Memory B cell (primary cell): ENCODE measurements at places on chromosomes 6 and 20.

DNA sequence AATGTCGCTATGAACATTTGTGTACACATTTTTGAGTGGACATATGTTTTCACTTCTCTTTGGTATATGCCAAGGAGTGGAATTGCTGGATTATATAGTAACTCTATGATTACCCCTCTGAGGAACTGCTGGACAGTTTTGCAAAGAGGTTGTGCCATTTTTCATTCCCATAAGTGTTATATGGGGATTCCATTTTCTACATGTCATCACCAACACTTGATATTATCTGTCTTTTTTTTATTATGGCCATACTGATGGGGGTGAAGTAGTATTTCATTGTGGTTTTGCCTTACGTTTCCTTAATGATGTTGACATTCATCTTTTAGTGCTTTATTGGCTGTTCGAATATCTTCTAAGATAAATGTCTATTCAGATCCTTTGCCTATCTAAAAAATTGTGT is 171.8 kb upstream of the LAMA2 start:
- DNase-seq: no peak

DNA sequence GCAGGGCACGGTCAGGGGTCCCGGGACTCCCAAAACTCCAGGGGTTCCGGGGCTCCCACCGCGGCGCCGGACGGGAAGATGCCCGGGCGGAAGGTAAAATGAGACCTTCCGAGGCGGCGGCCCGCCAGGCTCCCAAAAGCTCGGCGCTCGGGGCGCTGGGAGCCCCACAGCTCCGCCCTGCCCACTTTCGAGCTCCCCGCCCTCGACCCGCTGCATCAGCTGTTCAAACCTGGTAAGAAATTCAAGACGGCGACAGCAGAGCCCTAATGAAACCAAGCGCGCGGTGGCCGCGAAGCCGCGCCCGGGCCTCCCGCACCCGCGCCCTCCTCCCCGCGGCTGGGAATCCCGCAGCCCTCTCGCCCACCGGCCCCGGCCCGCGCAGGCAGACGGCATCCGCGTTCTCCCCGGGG is 369 bp downstream of the SLC4A11 start:
- DNase-seq: peak; percentile 49

DNA sequence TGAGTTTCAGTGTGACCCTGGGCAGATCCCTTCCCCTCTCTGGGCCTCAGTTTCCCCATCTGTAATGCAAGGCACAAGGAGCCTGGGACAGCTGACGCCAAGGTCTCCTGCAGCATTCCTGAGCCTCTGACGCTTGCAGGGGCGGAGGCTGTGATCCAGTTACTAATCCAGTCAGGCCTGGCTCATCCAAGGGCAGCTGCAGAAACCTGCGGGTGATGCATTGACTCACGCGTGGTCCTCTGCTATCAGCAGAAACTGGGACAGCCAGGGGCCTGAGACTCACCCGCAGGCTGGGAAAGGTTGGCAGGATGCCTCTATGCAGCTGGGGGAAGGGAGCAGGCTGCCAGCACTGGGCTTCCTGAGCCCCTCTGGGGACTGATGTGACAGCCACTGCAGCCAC is 65.0 kb upstream of the SIRPA start:
- no peak for DNase-seq

GRCh38 chr6:95521181-95521580 is 56.2 kb upstream of the MANEA start:
- no peak for DNase-seq

DNA sequence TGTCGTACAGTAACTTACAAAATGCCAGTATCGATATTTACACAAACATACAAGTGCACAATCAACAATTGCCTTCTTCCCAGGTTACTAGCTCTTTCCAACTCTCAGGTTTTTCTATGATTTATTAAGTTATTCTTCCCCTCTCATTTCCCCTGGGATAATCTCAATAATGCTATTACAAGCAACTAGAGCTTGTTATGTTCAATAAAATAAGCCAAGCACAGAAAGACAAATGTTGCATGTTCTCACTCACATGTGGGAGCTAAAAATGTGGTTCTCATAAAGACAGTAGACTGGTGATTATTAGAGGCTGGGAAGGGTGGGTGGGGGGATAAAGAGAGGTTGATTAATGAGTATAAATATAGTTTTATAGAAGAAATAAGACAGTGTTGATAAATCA is 577.1 kb downstream of the HACE1 start:
- DNase-seq: no peak

DNA sequence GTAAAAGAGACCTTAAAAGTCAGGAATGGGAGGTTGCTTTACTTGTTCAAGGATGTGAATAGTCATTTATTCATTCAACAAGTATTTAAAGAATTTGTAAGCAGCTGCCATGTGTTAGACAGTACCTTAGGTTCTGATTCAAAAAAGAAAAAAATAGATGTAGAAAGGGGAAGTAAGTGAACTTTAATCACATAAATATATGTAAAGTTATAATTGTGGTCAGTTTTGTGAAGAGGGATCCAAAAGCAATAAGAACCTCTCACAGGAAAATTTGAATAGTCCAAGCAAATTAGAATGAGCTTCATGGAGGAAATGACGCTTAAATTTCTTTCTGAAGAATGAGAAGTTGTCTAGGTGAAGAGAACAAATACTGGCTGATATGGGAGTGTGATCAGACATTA is 596.1 kb upstream of the CITED2 start:
- peak; percentile 12 for DNase-seq

- DNase-seq: no peak
Observed at GRCh38 chr6:134195164-134195906, 122.6 kb downstream of the SGK1 start.

DNA sequence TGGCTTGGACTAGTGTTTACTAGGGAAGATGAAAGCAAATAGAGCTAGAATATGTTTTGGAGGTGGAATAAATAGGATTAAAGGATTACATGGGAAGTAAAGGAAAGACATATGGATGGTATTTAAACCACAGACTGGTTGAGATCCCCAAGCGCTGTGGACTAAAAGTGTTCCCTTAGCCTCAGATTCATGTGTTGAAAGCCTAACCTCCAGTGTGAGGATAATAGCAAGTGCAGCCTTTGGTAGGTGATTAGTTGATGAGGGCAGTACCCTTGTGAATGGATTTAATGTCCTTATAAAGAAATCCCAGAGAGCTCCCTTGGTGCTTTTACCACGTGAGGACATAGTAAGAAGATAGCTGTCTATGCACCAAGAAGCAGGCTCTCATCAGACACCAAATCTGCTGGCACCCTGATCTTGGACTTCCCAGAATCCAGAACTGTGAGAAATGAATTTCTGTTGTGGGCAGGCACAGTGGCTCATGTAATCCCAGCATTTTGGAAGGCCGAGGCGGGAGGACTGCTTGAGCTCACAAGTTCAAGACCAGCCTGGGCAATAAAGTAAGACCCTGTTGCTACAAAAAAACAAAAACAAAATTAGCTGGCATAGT is 57.3 kb upstream of the MCM9 start:
- no peak for DNase-seq

DNA sequence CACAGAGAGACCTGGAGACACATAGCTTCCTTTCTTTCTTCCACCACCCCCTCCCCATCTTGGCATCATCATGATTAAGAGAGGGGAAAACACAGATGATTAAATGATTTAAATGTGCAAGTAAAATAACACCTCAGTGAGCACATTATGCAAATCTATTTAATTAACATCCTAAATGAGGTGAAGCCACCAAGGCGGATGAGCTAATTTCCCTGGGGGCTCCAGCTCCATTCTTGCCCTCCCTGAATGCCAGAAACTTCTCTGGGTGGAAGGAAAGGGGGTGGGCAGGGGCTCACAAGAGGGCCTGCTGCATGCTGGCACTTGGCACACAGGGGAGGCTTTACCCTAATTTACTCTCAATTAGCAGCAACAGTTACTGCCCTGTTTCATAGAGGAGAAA is 32.5 kb upstream of the TGM2 start:
- DNase-seq: no peak

DNA sequence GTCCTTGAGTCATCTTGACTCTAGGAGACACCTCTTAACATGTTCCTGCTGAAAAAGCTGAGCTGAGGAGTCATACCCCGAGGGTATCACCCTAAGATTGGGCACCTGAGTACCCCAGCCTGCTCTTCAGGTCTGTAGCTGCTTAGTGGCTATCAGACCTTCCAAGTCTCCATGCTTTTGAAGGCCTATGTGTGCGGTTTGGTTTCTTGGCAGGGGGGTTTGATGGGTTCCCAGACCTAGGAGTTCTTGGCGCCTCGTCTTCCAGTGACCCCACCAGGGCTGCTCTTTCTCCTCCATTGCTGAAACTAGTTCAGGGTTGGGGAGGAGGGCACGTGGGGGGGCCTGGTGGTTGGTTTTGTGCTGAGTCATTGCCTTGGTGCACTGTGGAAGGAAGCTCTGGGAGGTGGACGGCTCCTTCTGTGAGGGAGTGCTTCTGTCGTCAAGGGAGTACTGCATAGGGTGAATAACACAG is 20.1 kb downstream of the IGF2R start:
- DNase-seq: no peak

DNA sequence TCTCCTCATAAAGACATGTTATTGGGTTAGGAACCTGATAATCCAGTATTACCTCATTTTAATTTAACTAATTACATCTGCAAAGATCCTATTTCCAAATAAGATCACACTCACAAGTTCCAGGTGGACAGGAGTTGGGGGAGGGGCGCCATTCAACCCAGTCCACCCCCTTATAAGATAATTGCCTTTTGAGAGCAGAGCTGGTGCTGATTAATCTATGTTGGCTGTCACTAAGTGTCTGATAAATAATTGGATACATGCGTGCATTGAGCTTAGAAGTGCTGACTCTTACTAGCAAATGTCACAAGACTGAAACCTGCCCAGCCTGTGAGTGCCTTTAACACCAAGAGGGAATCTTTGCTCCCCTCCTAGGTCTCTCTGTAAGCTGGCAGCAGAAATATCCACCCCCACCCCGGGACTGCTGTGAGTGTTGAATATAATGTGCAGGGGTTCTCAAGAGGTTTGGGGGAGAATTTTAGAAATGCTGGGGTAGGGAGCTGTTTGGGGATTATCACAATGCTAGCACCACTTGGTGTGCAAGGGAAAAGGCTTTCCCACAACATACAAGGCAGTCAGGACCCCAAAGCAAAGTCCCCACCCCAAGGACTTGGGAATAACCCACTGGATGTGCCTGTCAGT is 87.5 kb downstream of the ANKRD60 start:
- DNase-seq: no peak

DNA sequence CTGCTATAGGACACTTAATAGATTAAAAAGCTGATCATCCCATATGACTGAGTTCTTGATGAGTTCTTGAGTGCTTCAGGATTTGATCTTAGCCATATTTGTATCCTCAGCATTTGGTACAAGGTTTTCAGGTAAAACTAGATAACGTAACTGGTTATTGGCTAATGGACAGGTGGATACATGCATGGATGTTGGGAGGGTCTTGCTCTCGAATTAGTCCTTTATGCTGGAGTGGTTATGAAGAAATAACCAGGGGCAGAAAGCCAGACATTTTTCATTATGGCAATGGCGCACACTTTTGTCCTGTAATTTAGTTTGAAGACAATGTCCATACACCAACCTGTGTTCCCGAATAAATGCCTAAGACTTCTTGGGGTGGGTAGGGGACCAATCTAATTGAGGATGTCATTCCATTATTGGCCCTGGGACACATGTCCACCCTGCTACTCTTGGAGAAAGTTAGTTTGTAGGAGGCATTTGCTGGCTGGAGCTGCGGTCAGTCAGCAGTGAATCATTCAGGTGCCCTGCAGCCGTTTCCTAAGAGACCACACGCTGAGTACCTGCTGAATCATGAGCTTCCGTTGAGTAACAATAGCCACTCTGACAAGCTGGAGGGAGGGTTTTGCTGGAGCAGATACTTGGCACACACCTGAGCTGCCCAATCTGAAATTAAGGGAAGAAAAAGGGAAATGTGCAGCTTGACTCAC is 194.4 kb downstream of the FOXA2 start:
- no peak for DNase-seq
